Activated CD4-positive, alpha-beta T cell treated with anti-CD3 and anti-CD28 coated beads, Interleukin-2, amount 10 ng/mL, durations not matched to agents 24 days and 14 days (primary cell): ENCODE measurements at places on chromosomes 11 and 22. TPM values are rescaled to one million over a fixed set of nuclear protein-coding genes. Genes with fewer than 3 reads are reported as not detected.

DNA sequence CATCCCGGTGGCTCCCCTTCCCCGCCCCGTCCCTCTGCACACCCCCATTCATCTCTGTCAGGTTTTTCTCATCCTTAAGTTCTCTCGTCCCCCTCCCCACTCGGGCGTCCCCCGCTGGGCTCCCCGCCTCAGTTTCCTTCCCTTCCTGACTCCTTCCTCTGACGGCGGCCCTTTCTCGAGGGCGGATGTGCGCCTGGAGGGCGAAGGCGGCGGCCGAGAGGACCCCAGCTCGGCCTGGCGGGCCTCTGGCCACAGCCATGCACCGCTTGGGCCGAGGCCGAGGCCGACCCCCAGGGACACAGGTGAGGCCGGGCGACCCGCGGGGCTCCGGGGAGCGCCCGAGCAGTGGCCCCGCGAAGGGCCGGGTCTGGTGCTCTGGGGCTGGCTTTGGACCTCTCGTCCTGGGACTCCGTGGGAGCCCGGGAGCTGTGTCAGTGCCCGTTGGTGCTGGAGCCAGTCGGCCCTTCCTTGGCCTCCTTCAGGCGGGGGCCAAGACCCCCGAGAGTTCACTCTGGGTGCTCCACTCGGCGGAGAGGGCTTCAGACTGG, 2.9 kb downstream of the PHLDB1 start:
- DNase-seq, result peak; percentile 69

- DNase-seq, result no peak
Observed at GRCh38 chr11:121841487-121842191, 274.4 kb downstream of the BLID start.

DNA sequence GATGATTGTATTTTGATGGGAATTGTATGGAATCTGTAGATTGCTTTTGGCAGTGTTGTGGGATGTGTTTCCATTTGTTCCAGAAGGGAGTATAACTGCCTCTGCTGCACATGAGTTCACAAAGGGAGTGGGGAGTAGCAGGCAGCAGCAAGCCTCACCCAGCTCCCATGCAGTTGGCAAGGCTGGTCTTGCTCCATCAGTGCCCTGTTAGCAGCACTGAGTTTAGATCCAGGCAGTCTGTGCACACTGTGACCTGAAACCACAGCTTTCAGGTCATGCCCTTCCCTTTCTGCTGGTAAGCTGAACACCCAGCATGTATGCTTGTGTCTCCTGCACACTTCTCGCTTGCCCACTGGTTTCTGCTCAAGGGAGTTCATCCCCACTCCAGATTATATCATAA, 3.7 kb upstream of the NUCB2 start:
- DNase-seq, result no peak

DNA sequence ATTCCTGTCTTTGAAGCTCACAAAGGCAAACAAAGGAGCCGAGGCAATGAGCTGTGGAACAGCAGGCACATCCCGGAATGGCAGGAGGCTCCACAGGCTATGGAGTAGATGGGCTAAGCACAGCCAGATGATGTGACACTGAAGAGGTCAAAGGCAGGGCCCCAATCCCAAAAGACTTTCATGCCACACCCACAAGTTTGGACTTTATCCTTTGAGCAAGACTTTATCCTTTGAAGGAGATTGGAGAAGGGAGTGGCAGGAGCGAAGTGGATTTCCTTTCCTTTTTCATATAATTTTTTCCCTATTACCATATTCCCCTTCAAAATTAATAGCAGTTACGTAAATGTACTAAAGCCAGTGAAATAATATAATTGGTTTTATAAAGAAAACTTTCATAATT, 379.4 kb downstream of the CADM1 start:
- no peak for DNase-seq

DNA sequence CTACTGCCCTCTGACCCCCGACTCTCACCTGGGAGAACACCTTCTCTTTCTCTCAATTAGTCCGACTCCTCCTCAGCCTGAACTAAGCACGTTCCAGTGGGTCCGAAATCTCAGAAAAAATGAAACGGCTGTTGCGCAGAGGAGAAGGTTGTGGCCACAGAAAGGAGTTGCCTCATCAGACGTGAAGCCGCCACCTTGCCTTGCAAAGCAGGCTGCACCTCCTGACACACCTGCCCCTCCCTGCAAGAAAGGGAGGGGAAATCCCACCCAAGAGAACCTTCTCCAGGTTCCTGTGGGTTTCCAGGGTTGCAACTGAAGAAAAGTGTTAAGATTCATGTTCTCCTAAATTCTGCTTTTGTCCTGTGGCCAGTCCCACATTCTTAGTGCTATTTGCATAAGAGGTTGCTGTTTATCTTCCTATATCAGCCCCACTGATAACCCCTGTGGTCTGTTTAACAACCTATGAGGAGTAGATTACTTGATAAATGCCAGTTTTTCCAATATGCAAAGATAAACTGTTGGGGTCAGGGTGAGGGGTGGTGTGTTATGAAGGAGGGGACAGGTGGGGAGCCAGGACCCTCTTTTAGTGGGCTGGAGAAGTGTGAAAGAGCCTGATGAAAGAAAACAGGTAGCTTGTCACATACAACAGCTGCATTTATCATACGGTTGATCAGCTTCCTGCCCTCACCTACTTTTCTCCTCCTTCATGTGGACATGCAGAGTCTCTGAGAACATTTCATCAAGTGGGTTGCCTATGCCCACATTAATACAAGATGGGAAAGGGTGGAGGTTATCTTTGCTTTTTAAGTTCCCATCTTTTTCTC, 18.2 kb downstream of the ZBTB16 start:
- peak; percentile 65 for DNase-seq

- DNase-seq, result no peak
Observed at GRCh38 chr11:126628790-126629621, 273.5 kb downstream of the ST3GAL4 start.

DNA sequence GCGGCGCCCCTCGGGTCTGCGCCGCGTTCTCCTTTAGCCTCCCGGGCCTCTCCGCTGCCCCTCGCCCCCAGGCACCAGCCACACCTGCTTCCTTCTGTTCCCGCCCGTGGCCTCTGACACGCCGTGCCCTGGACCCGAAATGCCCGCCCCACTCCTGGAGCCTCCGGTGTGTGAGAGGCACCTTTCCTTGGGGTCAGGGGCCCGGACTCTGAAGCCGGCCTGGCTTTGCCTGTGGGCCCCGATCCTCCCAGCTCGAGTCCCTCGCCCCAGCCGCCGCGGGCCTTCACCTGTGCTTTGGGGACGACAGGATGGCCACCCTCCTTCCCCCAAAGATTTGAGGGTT, 661 bp upstream of the CDPF1 start:
- peak; percentile 75 for DNase-seq

DNA sequence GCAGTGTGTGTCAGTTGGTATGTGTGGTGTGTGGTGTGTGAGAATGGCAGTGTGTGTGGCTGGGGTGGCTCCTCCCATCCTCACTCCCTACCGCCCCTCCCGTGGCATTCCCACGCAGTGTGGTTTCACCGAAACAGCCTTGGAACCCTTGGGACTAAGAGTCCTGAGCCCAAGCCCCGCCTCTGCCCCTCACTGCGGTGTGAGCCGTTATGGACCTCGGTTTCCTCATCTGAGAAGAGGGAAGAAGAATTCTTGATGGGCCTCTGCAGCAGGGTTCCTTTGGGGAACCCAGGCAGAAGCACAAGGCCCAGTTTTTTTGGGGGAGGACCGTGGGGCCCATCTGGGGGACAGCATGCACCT, 7.2 kb downstream of the UPK3A start:
- no peak for DNase-seq

GRCh38 chr11:131389582-131389981, 19.2 kb downstream of the NTM start:
- DNase-seq, result no peak

GRCh38 chr11:81647374-81647773, 1086.3 kb downstream of the FAM181B start:
- no peak for DNase-seq

DNA sequence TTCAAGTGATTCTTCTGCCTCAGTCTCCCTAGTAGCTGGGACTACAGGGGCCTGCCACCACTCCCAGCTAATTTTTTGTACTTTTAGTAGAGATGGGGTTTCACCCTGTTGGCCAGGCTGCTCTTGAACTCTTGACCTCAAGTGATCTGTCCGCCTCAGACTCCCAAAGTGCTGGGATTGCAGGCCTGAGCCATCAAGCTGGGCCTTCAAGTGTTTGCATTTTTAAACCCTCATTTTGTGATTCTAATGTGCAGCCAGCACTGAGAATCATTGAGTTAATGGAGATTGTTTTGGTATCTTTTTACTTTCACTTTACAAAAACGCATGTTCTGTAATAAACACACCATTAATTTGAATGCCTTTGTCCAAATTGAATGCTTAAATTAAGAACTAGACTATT, 3.4 kb downstream of the TYR start:
- no peak for DNase-seq

DNA sequence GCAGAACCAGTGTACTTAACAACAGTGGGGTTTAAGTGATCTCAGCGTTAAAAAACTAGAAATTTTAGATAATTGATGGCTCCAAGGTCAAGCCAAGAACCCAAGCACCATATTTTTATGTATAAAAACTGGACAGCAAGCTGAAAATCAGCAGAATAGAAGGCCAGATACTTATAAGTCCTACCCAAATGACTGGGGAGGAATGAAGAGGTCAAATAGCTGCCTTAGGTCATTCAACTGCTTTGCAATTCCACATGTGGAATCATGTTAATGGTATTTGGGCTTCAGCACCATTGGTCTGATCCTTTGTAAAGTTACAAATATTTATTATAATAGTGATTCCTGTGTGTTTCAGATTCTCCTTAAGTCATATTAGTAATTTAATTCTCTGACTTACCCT, 108.4 kb downstream of the FAT3 start:
- no peak for DNase-seq

- no peak for DNase-seq
Observed at GRCh38 chr11:109862835-109863234, 230.4 kb upstream of the ZC3H12C start.

- no peak for DNase-seq
Observed at GRCh38 chr11:7489376-7489775, 4.1 kb downstream of the OLFML1 start.

DNA sequence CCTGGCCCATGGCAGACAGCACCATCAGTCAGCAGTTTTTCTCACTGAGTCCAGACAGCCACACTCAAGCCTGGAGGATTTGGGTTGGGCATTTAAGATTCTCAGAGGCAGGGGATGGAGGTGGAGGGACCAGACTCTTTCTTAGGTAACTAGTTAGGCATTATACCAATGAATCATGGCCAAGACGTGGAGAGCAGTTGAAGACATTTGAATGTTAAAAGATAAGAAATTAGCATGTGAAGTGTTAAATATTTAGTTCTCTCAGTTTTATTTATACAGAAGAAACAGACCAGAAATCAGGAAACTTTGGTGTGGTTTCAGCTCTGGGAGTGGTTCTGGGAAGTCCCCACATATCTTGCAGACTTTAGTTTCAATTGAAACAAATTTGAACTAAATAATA, 9.9 kb downstream of the GTF2H1 start:
- DNase-seq, result peak; percentile 72

DNA sequence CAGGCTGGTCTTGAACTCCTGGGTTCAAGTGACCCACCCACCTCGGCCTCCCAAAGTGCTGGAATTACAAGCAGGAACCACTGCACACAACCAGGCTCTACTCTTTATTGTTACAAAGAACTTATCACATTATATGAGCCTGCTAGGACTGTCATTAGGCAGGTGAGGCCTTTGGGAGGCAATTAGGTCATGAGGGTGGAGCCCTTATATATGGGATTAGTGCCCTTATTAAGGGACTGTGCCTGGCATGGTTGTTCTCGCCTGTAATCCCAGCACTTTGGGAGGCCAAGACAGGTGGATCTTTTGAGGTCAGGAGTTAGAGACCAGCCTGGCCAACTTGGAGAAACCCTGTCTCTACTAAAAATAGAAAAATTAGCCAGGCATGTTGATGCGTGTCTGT, 10.5 kb upstream of the PSMC3 start:
- DNase-seq, result no peak

- DNase-seq, result peak; percentile 77
Observed at GRCh38 chr22:37148031-37148651, 1.6 kb downstream of the IL2RB start.

DNA sequence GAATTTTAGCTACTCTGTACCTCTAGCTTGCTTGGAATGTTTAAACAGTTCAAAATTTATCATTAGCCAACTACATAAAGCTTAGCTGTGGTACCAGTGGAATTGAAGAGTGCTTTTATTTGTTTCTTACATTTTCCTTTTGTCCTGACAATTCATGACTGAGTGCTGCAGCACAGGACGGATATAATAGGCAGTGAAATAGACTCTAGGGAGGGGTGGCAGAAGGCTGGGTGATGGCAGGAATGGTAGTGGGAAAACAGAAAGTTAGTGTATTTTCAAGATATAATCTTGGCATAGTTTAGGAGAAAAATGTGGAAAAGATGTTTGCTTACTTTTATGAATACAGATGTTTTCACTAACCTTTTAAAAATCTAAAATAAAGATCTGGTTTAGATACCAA, 31.1 kb upstream of the ARHGAP32 start:
- DNase-seq, result no peak

- DNase-seq, result no peak
Observed at GRCh38 chr11:35101223-35101622, 37.7 kb upstream of the CD44 start.

GRCh38 chr11:116731821-116732220, 41.0 kb downstream of the BUD13 start:
- no peak for DNase-seq

- DNase-seq, result peak; percentile 77
Observed at GRCh38 chr11:121451178-121451985, 732 bp upstream of the SORL1 start.

DNA sequence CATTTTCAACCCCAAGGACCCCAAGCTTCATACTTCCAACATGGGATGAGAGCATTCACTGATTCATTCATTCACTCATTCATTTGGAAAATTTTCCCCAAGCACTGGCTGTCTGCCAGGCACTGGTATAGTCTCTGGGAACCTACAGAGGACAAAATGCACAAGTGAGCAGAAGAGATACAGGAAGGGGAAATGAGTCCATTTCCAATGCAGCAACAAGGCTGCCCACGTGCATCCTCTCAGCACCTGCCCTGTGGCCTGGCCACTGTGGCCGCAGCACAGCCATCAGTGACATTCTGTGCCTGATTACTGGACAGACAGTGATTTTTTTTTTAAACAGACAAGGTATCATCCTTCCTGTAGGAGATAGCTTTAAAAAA, 96.0 kb upstream of the PITPNB start:
- no peak for DNase-seq

GRCh38 chr11:35010654-35011053, 94.2 kb downstream of the PDHX start:
- peak; percentile 47 for DNase-seq

Gene SLC22A12
- total RNA-seq, result not detected in 2 replicates

Gene TYR
- not detected in 2 replicates for total RNA-seq

Gene PLEKHB1
- total RNA-seq, result 1.0 and 1.5 TPM in 2 replicates

Gene MUC2
- not detected in 2 replicates for total RNA-seq

Gene KLHL35
- total RNA-seq, result 1.7 and 2.0 TPM in 2 replicates

Gene GSTT2
- total RNA-seq, result 0.42 TPM in 1 of 2 replicates, not detected in the other

Gene DNAJB13
- 0.26 and 1.0 TPM in 2 replicates for total RNA-seq

Gene UPK3A
- not detected in 2 replicates for total RNA-seq

Gene SH3BP1
- total RNA-seq, result 110 and 115 TPM in 2 replicates

Gene MISFA
- total RNA-seq, result 3.4 and 3.5 TPM in 2 replicates

Gene CLDN5
- total RNA-seq, result 0.44 and 0.71 TPM in 2 replicates

Gene DGCR6
- 1.3 and 1.5 TPM in 2 replicates for total RNA-seq

Gene CATSPER1
- total RNA-seq, result 0.28 and 0.30 TPM in 2 replicates

Gene CACNA1I
- total RNA-seq, result 0.05 and 0.07 TPM in 2 replicates

Gene GGTLC3
- not detected in 2 replicates for total RNA-seq

Gene KRTAP5-9
- total RNA-seq, result not detected in 2 replicates

Gene SLC22A6
- not detected in 2 replicates for total RNA-seq
